Stimulated activated CD8-positive, alpha-beta memory T cell treated with anti-CD3 and anti-CD28 coated beads, Interleukin-15, amount 100 ng/mL, for 24 hours (primary cell): ENCODE measurements at places on chromosomes 2 and 18.
A peak's percentile ranks its signal among the peaks of the same experiment; 100 is the strongest.

GRCh38 chr2:114039677-114040076, 149.8 kb downstream of the ACTR3 start:
- no peak for DNase-seq

GRCh38 chr2:207205173-207205957, 39.6 kb upstream of the KLF7 start:
- DNase-seq = no peak

GRCh38 chr2:231672617-231673347, 35.5 kb upstream of the PTMA start:
- DNase-seq = no peak

DNA sequence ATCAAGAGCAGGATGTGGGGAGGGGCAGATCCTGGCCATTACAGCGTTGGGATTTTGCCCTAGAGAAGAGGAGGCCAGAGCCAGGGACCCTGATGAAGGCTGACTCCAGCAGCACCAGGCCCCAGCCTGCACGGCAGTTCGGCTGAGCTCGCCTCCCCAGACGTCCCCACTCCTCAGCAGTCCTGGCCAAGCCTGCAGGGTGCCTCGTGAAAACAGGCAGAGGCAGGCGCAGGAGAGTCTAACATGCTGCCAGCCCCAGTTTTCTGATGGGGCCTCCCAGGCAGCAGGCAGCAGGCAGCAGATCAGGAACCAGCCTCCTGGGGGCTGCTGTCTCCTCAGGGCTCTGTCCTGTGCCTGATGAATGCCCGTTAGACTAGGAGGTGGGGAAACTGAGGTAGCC, 19.7 kb upstream of the GLI2 start:
- DNase-seq = no peak

GRCh38 chr18:41870191-41870590, 84.8 kb upstream of the PIK3C3 start:
- DNase-seq = no peak

- no peak for DNase-seq
These were observed 13.5 kb upstream of the TFCP2L1 start for GRCh38 chr2:121298476-121298875.

- DNase-seq = no peak
These were observed 78.9 kb downstream of the ZBTB7C start for GRCh38 chr18:48330016-48330991.

DNA sequence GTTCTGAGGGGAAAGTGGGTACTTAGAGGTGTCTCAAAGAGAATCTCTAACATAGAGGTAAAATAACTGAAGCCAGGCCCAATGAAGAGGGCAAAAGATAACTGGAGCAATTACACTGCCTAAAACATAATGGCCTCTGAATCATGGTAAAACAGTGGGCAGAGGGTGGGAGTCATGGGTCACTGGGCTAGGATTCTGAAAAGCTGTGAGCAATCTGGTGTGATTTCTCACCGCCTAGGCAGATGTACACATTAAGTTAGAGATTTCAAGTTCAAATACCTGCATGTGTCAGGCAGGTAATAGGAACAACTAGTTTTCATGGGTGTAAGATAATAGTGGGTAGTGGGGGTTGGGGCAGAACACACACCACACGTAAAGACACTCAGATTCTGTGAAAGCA, 45.6 kb downstream of the INSIG2 start:
- no peak for DNase-seq

DNA sequence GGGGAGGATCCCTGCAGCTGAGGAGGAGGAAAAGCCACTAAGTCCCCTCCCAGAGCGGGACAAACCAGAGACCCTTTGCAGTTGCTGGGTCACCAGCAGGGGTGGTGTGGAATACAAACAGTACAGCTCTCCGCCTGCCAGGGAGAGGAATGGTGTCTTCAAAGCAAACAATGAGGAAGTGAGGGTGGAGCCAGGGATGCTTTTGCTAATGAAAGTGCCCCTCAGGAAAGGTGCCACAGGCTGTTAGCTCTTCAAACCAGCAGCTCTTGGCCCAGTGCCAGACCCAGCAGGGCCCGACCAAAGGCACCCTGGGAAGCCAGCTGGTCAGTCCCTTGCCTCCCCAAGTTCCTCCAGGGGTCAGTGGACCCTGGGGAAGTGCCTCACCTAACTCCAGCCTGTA, 102.8 kb downstream of the HIBCH start:
- no peak for DNase-seq

GRCh38 chr2:134401081-134401497, 147.2 kb downstream of the MGAT5 start:
- DNase-seq = no peak

- no peak for DNase-seq
These were observed 52.8 kb upstream of the OTOF start for GRCh38 chr2:26530696-26531095.

DNA sequence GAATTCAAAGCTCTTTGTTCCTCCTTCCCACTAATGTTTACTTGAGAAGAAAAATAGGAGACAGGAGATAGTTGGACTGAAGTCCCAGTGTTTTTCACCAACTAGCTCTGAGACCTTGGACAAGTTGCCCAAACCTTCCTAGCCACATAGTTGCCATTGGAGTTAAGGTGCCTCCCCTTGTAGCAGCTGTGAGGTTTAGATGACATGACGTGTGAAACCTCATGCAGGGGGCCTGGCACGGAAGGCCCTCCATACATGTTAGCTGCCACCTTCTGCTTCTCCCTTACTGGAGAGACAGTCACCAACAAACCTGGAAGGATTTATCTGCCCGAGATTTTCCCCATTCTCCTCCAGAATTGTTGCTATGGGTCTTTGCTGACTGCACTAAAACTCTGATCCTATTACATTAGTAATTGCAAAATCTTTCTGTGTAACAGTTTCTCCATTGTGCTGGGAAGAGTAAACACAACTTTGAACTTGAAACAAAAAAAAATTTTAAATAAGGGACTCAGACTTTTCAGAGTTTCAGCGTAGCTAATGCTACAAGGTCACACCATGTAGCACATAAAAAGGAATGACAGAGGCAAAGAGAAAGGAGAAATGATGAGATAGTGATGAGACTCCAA, 23.8 kb upstream of the CABYR start:
- no peak for DNase-seq

DNA sequence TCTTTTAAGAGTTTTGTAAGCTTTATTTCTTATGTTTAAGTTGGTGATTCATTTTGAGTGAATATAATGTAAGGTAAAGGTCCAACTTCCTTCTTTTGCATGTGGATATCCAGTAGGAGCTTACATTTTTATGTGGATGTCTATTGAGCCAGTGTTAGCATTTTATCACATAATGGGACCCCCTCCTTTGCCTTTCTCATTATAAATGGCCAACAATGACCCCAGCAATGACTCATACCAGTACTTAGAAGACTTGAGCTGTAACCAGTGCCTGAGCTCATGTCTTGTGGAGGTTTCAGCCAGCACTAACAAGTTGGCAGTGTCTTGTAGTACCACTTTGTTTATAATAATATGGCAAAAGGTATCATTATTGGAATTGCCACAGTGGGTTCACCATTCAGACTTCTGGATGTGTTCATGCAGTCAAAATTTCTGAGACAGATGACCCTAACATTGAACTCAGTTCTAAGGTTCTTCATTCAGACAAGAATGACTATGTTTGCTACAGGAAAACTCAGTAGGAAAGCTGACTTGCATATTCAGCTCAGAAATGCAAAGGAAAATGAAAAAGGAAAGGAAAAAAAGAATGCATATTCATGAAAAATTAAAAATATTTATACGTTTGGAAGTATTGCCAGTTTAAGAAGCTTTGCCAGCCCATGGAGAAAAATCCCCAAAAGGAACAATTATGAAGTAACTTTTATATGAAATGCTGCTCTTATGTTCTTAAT, 41.0 kb downstream of the CDKL4 start:
- DNase-seq = no peak

- no peak for DNase-seq
These were observed 213.8 kb downstream of the SH3BP4 start for GRCh38 chr2:235165631-235166030.

DNA sequence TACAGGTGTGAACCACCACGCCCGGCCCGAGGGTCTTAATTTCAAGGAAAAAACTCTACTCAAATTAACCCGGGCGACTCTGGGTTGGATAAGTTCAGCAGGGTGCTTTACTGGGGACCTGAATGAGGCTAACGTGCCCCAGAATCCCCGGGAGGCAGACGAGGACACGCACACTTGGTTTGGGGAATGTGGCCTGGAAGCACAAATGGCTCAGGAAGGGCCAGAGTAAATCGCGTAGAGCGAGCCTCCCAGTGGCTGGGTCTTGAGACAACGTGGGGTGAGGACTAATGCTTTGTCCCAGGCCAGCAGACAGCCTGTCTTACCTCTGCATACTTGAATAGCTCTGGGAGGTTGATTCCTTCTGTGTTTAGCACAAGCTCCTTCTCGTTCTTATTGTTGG, 75.8 kb downstream of the POLR1A start:
- DNase-seq = no peak

DNA sequence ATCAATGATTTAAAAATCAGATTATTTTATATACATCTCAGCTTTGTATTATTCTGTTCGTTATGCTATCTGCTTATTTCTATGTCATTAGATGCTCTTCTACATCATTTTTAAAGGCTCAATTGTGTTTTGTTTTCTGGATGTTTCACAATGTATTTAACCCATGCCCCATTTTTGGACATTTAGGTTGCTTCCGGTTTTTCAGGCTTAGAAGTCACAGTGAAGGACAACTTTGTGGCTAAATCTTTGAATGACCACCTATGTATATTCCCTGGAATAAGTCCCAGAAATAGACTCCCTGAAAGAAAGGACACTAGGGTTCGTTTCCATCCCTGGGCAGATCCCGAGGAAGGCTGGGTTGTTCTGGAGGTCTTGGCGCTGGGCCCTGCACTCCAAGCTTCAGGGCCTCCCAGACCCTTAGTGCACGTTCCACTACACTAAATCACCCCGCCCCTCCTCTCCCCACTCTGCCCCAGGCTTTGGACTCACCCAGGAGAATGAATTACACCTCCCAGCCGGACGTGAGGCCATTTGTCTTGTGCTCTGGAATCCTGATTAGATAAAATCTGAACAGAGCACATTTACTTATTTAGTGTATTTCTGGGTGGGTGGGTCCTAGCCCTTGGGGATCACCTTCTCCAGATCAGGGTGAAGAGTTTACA, 188.2 kb downstream of the ZFP36L2 start:
- no peak for DNase-seq

- DNase-seq = no peak
These were observed 735 bp downstream of the NRP2 start for GRCh38 chr2:205682971-205683501.

GRCh38 chr2:67486041-67486796, 89.1 kb downstream of the ETAA1 start:
- no peak for DNase-seq

DNA sequence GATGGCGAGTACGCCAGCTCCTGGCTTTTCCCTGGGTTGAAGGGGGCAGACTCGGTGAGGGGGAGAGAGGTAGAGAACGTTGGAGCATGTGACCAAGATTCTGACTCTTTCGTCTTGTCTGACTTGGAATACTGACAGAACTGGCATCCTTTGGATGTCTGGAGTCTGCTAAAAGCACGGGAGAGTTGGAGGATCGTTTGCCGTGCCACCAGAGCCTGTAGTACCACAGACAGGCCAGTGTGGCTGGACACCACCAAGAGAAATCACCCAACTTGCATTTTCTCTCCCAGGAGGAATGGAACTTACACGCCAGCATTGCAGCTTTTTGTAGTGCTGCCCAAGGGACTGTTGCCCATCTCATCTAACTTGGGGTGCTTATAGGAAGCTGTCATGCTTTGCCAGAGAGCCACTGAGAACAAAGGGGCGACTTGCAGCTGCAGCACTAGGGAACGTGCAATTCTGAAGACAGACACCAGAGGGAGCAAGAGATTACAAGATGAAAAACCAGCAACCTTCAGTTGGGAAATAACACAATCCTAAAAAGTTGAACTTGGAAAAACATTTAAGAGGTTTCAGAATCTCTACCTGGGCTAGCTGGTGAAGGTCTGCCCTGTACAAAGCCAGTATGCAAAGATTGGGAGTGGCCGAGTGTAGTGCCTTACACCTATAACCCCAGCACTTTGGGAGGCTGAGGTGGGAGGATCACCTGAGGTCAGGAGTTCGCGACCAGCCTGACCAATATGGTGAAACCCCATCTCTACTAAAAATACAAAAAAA, 24.1 kb downstream of the PSMG2 start:
- DNase-seq = peak; percentile 20

GRCh38 chr18:13501891-13502290, 224.5 kb downstream of the FAM210A start:
- no peak for DNase-seq

GRCh38 chr2:240629619-240629967, 4.3 kb downstream of the GPR35 start:
- DNase-seq = no peak

GRCh38 chr2:120743657-120744056, 8.0 kb downstream of the GLI2 start:
- DNase-seq = no peak

- DNase-seq = no peak
These were observed 139.6 kb downstream of the TWIST2 start for GRCh38 chr2:238987352-238987981.

GRCh38 chr2:100208141-100208770, 65.9 kb upstream of the AFF3 start:
- no peak for DNase-seq

GRCh38 chr2:85503168-85503850, 35.7 kb upstream of the MAT2A start:
- DNase-seq = no peak

GRCh38 chr2:24958411-24958935, 13.3 kb downstream of the DNAJC27 start:
- no peak for DNase-seq

DNA sequence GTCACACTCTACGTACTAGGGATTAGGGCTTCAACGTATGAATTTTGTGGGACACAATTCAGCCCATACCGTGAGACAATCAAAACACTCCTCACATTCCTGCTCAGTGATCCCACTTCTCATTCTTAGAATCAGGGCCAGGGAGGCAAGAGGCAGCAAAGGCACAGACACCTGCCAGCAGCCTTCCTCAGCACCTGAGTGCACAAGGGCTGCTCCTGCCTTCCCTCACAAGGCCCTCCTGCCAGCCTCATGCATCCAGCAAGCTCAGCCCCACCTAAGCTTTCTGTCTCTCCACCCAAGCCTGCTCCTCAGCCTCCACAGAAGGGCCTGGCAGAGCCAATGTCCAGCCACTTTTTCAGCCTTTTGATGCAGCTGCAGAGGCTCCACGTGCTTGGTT, 141.6 kb downstream of the SP3 start:
- DNase-seq = no peak
